Kidney capillary endothelial cell (primary cell): ENCODE measurements at places on chromosomes 3 and 15.

DNA sequence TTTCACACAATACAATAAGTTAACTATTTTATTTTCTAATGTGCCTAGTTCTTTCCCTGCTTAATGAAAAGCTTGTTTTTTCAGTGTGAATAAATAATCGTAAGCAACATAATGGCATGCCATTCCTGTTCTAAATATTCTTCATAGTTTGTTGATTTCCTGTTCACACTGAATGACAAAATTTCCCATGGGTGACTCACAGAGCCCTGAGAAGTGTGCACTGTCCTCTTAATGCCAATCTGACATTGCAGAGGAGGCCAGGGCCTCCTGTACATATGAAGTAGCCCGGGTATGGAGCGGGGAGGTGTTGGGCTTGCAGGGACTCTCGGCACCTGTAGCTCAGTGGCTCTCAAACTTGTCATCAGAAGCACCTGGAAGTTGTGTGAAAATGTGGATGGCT is 24.3 kb downstream of the CCR3 start:
- peak; percentile 56 for DNase-seq

GRCh38 chr3:137764001-137764433 is at the start of gene SOX14:
Gene SOX14 (plus strand): TSS chr3:137764315. CDS start chr3:137764785, 470 bp downstream.
- DNase-seq: no peak

DNA sequence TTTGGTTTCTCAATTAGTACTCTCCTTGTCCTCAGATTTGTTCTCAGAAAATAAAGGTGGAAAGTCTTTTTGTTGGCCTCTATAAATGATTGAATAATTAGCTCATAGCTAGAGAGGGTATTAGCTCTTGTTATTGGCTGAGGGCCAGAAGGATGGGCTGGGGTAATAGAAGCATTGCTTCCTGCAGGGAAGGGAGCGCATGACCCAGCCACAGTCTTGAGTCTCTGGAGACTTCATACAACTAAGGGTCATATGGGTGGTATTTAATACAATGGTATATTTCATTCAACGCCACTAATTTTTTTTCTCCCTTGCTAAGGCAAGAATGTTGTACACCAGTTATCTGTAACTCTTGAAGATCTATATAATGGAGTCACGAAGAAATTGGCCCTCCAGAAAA is 8.4 kb downstream of the DNAJA4 start:
- no peak for DNase-seq

DNA sequence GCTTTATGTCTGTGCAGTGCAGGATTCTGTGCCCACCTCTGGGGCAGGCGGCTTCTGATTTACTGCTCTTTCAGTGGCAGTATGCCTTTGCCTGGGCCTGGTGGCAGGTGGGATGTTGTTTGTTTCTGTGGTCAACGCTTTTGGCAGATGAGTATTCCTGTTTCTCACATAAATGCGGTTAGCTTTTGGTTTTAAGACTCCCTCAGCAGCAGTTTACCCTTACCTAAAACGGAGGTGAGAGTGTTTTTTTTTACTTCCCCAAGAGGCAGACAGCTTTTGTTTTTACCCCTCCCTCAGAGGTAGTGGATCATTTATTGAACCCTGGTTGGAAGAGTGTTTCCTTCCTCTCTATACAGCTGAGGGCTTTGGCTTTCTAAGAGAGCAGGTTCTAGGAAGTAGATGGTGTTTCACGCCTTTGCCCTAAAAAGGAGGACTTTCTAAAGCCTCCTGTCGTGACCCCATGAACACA is 134.1 kb upstream of the PLSCR5 start:
- DNase-seq: no peak

GRCh38 chr3:195007151-195007550 is 263.8 kb downstream of the XXYLT1 start:
- no peak for DNase-seq

GRCh38 chr3:10810376-10810775 is 5.7 kb upstream of the SLC6A11 start:
- DNase-seq: no peak

- no peak for DNase-seq
Measured at GRCh38 chr3:194161131-194162045, 25.4 kb downstream of the HES1 start.

DNA sequence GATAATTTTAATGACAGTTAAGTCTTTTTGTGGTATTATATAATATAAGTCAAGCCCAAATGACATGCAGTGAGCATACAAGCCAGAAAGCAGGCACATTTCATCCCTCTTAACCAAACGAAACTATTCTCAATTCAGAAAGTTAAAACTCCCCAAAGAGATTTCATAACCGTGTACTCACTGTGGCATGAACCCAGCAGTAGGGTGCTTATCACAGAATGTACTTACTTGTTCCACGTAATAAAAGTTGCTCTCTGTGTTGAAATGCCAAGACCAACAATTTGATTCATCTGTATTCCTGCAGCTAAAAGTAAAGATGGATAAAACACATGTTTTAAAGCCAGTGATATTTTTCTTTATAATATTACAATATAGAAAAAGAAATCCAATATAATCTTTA is 12.1 kb downstream of the GK5 start:
- DNase-seq: no peak

GRCh38 chr3:170046269-170047132 is 8.7 kb downstream of the GPR160 start:
- DNase-seq: no peak

DNA sequence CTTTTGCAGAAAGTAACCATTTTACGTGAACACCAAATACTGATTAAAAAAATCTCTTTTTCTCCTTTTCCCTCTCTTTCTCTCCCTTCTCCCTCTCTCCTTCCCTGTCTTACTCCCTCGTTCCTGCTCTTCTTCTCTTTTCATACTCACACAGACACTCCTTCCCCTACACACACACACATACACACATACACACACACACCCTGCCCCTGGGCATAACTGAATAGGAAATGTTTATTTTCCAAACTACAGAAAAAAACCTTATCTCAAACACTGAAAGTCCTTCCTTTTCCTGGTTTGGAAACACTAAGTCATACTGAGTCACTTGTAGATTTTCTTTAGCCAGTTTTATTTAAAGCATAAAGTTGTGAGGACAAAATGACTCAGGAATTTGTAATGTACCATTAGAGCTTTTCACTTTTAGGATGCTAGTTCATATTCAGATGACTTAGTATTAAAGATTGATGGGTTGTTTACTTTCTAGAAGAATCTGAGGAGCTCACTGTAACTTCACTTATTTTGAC is 62.4 kb downstream of the MBNL1 start:
- peak; percentile 95 for DNase-seq

GRCh38 chr3:73469331-73469730 is 155.4 kb downstream of the PDZRN3 start:
- DNase-seq: no peak

- DNase-seq: no peak
Measured at GRCh38 chr15:62997441-62997840, 45.1 kb upstream of the TPM1 start.

DNA sequence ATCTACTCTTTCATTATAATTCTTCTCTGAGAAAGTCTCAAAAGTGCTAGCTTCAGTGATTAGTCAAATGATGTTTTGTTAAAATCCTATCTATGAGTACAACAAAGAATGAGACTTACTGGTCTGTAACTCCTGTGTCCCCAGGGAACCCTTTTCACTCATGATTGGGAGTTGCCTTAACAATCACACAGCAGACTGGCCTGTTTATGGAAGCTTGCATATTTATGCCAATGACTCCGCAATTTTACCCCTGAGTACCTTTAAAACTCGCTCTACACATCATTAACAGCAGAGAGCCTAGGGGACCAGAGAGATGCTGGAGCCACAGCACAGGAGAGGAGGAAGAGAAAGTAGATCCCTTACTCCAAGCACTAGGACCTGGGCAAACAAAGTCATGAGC is 628.1 kb downstream of the IGSF11 start:
- no peak for DNase-seq

GRCh38 chr15:29890336-29891095 is 68.2 kb upstream of the TJP1 start:
- DNase-seq: no peak

- DNase-seq: no peak
Measured at GRCh38 chr15:77831986-77832385, 199.3 kb upstream of the LINGO1 start.

GRCh38 chr3:58386626-58387365 is 46.8 kb downstream of the PDHB start:
- DNase-seq: peak; percentile 94

GRCh38 chr3:193824365-193824764 is 231.4 kb downstream of the OPA1 start:
- no peak for DNase-seq

- DNase-seq: no peak
Measured at GRCh38 chr3:66083784-66084213, 45.1 kb upstream of the MAGI1 start.

DNA sequence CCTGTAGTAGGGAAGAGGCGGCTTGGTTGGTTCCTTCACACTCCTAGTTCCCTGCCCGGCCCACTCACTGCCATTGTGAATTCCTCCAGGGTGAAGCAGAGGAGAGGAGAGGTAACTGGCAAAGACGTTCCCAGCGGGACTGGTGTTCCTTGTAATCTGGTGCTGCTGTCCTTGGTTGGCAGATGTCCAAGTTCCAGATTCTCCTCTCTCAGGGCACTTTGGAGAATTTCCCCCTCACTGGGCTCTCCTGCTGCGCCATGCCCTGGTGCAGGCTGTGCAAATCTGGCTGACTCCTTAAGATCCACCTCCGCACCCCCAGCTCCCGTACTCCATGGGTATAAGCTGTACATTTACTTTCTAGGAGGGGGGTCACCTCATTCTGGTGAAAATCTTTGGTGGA is 37.3 kb downstream of the THSD4 start:
- DNase-seq: no peak

DNA sequence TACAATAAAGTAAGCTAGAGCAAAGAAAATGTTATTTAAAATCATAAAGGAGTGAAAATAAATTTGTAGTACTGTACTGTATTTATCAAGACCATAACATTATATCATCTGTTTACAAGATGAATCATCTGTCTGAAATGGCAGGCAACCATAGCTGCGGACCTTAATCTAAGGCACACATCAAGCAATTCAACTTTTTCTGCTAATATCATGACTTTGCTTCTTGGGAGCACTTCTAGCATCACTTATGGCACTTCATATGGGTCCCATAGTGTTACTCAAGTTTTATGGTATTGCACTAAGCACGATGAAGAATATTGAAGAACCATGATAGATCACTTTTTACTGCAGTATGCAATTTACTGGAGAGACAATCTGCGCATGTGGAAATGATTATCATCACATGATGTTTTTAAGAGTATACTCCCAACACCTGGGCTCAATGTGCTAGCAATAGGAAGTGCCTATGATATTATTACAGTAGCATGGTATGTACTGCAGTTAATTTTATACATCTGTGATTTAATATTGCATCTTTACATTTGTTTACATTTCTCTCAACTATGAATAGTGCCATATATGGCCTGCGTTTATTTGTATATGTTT is 137.7 kb upstream of the NECTIN3 start:
- no peak for DNase-seq
